ENCODE measurements at places on chromosomes 13 and 19. TPM values are rescaled to one million over a fixed set of nuclear protein-coding genes. Genes with fewer than 3 reads are reported as not detected.

Gene ITGBL1
- total RNA-seq = 0.83 TPM

Gene HSH2D
- total RNA-seq = 0.41 TPM

Gene PBX4
- 0.61 TPM for total RNA-seq

Gene ZNF628
- 4.8 TPM for total RNA-seq
